ENCODE measurements at places on chromosomes 1 and 21.

- ATAC-seq, result no peak
Measured at GRCh38 chr1:93677729-93678128, 3.9 kb downstream of the BCAR3 start.

- no peak for ATAC-seq
Measured at GRCh38 chr1:215001419-215002021, 81.0 kb upstream of the KCNK2 start.

DNA sequence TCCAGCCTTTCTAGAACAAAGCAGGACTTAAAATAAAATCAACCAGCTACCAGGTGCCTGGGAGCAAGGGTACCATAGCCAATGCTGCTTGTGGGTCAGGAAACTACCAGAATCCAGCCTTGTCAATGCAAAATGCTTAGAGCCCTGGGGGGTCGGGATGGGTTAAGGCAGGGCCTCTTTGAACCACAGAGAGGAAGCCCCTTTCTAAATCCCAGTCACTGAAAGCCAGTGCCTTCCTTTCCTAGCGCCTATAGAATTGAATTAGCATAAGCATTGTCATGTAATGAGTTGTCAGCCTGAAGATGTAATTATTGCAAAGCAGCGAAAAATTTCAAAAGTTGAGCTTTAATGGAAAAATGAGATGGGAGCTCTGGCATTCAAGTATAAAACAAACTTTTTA is 176.6 kb upstream of the DAB1 start:
- ATAC-seq, result no peak

- ATAC-seq, result no peak
Measured at GRCh38 chr1:1170215-1171091, 3.2 kb upstream of the TTLL10 start.

- ATAC-seq, result no peak
Measured at GRCh38 chr1:84299536-84300170, 1.9 kb upstream of the SAMD13 start.

DNA sequence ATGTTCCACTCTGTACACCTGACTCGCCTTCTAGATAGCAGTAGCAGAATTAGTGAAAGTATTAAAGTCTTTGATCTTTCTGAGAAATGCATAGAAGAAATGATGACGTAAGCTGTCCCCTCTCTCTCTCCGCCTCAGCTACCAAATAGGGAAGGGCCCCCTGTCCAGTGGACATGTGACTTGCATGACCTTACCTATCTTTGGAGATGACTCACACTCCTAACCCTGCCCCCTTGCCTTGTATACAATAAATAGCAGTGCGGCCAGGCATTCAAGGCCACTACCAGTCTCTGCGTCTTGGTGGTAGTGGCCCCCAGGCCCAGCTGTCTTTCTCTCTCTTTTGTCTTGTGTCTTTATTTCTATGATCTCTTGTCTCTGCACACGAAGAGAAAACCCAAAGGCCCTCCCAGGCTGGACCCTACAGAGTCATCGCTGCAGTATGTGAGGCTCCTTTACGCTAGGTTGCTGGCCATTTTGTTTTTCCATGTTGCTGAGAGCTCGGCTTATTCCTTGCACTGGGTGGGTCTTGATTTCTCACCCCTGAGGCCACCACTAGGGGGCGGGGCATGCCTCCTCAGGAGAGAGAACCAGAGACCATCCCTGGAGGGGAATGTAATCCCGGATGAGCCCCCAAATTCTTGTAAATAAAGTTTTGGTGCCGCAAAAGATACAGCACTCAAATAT is 16.0 kb upstream of the ZBTB8B start:
- no peak for ATAC-seq

DNA sequence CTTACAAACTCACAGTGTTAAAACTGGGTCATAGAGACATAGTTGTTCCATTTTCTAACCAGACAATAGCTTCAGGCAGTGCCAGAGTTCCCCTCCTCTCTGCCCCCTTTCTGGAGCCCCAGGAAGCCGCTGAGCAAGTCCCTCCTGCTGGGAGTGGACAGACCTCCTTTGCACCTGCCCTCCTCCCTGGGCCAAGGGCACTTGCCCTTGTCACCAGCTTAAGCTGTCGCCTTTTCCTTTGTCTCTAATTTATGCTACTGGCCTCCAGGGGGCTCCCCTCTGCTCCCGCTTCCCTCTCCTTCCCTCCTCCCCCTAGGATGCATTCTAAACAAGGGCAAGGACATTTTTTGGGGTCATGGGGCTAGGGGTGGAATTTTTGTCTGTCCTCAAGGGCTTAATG is 182.4 kb downstream of the MIS18A start:
- ATAC-seq, result no peak

DNA sequence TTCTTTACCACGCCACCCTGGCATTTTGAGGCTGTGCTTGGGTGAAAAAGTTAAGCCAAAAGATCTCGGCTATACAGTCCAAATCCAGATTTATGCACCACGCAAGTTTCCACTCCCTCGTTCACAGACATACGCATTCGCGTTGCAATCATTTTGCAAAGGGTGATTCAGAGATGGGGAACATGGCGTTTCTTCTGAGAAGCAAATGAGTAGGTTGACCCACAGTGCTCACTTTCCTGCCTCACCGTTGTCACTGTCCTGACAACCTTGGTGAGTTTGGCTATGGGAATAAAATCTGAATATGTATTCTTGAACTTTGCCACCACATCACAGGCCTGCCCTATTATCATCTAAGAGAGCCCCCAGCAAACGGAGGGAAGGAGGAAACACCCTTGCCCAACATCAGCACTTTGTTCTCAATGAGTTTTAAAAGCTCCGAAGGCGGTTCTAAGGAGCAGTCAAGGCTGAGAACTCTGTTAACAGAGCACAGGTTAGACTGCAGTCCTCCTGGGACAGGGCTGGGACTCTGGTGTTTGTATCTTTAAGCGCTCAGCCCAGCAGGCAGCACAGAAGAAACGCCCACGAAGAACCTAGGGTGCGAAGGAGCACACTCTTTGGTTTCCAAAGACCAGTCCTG is 86.4 kb downstream of the RUNX1 start:
- ATAC-seq, result no peak

DNA sequence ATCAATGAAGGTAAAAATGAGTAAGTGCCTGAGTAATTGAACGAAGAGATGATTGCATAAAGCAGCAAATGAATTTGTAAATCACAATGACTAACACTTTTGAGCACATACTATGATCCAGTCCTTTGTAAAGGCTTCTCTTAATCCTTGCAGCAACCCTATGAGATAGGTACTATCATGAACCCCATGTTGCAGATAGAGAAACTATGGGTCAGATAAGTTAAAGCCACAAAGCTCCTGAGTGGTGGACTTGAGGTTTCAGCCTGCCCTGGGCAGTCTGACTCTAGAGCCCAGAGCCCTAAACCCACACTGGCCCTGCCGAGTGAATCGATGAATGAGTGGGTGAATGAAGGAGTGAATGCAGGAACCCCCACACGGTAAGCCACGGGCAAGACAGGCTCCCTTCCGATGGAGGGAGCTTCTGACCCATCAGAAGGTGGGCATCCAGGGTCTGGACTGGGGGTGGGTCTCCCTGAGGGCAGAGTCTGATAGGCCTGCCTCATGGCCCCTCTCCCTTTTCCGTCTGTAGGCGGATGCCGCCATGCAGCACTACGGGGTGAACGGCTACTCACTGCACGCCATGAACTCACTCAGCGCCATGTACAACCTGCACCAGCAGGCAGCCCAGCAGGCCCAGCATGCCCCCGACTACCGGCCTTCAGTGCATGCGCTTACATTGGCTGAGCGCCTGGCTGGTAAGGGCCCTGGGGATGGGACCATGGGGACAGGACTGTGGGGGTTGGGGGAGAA is 17.0 kb downstream of the DMBX1 start:
- no peak for ATAC-seq

DNA sequence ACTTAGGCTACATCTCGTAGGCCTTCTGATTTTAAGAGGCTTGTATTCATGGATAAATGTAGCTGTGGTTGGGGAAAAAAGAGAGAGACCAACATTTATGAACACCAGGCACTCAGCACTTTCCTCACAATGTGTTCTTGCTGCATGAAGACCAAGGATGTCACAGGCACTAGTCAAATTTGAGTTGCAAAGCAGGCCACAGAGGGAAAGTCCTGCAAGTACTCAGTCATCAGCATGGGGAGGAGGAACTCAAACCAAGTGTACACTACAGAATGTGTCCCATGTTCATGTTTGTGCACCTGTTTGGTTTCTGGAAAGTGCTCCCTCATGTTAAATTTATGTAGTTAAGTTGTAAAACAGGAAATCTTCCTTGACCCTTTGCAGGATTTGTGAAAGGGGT is 8.7 kb upstream of the MAP3K7CL start:
- peak; percentile 93 for ATAC-seq

DNA sequence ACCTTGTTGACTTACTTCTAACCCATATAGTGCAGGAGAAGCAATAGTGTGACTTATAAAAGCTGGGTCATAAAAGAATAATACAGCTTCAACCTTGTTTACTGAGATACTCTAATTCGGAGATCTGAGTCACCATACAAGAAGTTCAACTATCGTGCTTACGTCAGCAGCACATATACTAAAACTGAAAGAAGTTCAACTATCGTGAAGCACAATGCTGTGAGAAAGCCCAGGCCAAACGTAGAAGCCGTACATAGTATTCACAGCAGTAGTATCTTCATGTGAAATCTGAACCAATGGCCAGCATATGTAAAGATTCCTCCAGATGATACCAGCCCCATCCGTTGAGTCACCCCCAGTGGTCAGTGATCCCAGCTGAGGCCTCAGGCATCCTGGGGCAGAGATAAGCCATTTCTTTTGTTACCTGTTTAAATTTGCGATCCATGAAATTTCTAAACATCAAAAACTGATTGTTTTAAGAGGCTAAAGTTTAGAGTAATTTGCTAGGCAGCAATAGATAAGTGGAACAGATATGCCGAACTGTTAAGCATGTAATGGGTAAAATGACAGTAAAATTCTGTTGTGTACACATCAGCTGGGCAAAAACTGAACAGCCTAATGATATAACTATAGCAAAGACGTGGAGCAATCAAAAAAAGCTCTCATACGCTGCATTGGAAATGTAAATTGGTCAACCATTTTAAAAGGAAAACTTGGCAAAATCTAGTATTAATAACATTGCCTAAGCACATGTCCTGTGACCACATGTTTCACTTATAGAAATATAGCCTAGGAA is 53.9 kb upstream of the SAMD13 start:
- peak; percentile 47 for ATAC-seq

GRCh38 chr1:32716312-32717148 is 14.0 kb upstream of the SYNC start:
- ATAC-seq, result peak; percentile 58

DNA sequence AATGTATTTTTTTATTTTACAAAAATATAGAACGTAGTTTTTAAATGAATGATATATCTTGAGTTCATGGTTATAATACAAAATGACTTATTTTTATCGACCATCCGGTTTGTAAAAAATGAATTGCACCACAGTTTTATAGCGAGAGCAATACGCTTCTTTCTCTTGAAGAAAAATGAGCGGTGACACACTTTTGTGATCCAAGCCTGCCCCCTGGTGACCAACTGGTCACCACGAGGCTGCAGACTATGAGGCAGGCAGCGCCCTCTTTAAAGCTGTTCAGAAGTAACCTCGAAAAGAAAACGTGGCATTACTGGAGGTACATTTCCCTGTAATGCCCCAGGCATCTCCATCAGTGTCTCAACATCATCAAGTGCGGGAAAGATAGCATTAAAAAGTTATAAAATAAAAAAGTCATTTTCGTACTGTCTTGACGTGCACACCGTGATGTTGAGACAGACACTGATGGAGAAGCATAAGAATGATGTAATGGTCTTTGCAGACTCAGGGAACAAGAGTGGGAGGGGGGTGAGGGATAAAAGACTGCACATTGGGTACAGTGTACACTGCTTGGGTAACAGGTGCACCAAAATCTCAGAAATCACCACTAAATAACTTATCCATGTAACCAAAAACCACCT is 734.2 kb upstream of the ADAMTS5 start:
- ATAC-seq, result no peak

DNA sequence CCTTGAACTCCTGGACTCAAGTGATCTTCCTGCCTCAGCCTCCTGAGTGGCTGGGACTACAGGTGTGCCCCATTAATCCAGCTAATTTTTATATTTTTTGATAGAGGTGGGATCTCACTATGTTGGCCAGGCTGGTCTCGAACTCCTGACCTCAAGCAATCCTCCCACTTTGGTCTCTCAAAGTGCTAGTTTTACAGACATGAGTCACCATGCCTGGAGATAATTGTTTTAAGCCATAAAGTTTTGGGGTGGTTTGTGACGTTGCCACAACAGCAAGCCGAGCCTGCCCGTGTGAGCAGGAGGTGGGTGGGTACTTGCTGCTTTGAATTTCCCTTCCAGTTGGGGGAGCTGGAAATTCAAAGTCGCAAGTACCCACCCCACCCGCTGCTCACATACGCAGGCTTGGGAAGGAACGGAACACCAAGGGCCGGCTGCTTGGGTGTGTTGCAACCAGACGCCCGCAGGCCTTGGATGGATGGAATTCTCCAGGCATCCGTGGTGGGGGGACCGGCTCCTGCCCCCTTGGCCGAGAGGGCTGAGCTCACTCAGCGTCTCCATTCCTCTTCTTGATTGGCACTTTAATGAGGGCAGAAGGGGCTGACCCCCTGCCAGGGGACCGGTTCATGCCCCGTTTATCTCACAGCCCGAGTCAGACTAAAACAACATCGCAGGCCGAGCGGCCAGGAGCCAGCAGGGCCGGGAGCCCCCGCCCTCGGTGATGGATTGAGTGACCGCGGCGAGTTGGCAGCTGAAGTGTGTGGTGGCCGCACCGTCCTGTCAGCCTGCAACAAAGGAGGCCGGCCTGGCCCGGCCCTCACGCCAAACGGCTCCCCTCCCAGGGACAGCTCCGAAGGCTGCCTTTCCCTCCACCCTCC is 78.1 kb downstream of the DHRS3 start:
- peak; percentile 16 for ATAC-seq

- no peak for ATAC-seq
Measured at GRCh38 chr1:8232036-8232757, 85.7 kb upstream of the SLC45A1 start.

DNA sequence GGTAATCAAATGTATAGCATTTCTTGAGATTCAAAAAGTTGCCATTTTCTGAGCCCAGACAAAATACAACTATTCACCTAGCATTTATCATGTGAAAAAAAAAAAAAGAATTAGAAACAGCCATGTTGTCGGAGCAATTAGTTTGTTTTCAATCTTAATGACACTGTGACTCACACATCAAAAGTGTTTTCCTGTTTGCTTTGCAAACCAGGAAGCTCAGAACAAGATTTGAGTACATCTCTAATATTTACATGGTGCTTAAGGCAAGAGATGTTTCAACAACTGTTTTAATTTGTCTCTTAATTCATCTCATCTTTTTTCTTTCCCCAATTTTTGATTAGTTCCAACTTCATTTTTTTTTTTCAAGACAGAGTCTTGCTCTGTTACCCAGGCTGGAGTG is 62.5 kb upstream of the CAPZB start:
- no peak for ATAC-seq

DNA sequence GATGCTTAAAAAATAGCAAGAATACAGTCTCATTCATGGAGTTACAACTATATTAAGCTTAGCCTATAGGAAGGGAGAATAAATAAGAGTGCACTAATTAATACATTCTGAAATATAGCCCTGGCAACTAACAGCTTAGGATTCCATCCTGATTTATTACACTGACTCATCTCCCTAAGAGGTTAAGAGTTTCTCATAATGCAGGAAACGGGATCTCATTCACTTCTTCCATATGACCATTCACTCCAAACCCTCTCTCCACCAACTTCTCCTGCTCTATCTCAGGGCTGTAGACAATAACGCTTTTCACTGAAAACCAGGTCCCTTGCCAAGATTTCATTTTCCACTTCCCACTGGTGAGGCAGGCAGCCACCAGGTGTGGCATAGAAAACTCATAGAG is 168.5 kb upstream of the PLD5 start:
- no peak for ATAC-seq

- no peak for ATAC-seq
Measured at GRCh38 chr21:37742532-37742931, 173.7 kb downstream of the KCNJ6 start.

GRCh38 chr1:93468662-93469061 is 20.7 kb downstream of the FNBP1L start:
- ATAC-seq, result no peak
